ENCODE measurements at places on chromosomes 6 and 20.
A peak's percentile ranks its signal among the peaks of the same experiment; 100 is the strongest.

DNA sequence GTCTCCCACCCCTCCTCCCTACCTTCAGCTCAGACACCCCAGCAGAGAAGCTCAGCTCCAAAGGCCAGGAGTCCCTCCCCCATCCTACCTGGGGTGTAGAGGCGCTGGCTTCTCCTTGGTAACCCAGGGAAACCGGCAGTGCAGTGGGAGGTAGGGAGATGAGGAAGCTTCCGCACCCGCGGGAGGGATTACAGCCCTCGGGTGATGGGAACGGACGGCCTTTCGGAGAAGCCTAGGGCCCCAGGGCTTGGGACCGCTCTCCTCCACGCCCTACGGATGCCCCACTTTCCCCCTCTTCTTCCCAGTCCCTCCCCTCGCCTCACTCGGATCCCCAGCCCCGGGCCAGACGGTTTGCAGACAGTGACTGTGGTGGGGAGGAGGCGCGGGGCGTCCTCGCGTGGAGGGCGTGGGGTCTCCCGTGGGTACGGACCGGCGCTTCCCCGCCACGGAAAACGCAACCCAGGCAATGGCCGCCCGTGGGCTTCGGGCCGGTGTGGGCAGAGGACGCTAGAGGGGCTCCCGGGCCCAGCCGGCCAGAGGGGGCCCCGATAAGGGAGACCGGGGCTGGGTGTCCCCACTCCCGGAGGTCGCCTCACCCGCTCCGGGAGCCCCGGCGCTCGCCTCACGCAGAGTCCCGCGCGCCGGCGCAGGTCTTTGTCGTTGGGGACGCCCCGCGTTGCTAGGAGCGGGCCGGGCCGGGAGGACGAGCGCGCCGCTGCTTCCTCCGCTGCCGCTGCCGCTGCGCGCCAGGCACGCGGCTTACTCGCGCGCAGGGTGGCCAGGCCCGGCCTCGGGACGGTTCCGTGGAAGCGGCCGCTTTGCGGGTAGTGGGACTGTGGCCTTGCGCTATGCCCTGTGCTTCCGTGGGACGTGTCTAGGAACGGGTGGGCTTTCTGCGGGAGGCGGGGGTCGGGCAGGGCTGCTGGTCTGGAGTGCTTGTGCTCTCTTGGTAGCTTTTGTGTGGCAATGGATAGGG is 15.8 kb downstream of the AARS2 start:
- no peak for DNase-seq

- no peak for DNase-seq
These were observed 249.7 kb downstream of the TTLL2 start for GRCh38 chr6:167574431-167575151.

DNA sequence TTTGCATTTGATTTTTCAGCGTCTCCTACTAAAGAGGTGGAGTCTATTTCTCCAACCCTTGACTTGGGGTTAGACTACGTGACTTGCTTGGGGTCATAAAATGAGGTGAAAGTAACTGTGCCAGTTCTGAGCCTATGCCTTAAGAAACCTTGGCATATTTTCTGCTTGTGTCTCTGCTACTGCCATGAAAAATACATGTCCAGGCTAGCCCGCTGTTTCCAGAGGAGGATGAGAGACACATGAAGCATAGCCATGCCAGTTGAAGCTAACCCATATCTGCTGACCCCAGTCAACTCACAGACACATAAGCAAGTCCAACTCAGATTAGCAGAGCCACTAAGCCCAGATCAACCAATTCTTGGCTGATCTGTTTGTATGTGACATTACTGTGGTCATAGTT is 38.7 kb downstream of the SCP2D1 start:
- no peak for DNase-seq

GRCh38 chr20:14963262-14963663 is 625.9 kb upstream of the FLRT3 start:
- peak; percentile 13 for DNase-seq

DNA sequence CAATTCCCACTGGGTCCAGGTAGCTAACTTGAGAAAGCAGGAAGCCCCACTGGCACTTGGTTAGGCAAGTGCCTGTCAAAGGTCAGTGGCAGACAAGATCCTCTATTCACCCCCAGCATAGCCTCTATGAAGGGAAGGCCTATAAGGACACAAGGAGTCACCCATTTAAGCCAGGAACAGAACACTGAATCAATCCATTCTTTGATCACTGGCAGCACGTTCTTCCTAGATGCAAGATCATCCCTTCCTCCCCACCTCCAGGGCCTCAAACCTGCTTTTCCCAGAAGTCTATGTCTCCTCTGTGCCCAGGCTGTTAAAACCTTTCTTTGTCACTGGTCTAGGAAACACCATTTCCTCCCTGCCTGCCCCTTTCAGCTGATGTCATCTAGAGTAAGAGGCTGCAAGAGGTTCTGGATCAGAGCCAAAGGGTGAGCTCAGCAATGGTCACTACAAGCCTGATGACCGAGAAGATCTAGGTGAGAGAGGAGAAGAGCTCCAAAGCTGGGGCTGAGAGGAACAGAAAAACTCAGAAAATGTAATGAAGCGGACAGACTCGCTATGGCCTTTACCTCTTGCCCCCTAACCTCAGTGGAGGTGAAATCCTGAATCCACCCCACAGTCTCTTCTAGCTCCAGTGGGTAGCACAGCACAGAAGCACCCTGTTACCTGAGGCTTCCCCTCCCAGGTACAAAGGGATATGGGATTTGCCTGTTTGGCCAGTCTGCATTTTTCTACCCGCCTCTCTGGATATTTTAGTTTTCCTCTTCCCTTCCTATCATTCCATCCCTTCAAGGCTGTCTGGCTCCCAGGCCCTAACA is 1.8 kb downstream of the GTPBP2 start:
- peak; percentile 78 for DNase-seq

GRCh38 chr20:46652699-46653098 is 1.4 kb upstream of the SLC13A3 start:
- no peak for DNase-seq

- DNase-seq, result peak; percentile 53
These were observed 5.2 kb downstream of the SIRPA start for GRCh38 chr20:1900321-1900801.

DNA sequence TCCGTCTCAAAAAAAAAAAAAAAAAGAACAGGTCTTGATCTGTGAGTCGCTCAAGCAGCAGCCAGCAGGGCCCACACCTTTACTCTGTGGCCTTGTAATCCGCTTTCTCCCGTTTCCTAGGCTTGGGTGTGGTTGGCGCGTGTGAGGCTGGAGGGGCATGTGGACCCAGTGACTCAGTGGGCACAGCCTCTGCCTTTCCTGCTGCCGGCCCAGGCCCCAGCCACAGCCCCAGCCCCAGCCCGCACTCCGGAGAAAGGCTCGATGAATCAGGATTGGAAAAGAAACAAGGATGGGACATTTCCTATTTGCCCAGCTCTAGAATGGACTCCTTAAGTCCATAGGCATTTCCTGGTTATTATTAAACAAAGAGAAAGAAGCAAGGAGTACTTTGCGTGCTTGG is 4.3 kb downstream of the BHLHE23 start:
- DNase-seq, result no peak

DNA sequence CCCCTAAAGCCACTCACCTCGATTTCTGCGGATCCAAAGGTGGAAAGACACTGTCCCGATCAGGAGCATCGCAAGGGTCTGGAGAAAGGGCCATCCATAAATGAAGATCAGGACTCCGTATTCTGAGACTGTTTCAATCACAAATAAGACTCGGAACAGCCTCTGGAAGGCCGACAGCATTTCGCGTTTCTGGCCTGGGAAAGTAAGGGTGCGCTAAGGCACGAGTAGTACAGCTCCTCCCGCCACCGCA is 44.6 kb downstream of the DPPA5 start:
- no peak for DNase-seq

- peak; percentile 17 for DNase-seq
These were observed 1166.8 kb upstream of the CITED2 start for GRCh38 chr6:140541288-140541687.

GRCh38 chr20:38685853-38686473 is 38.3 kb upstream of the SLC32A1 start:
- peak; percentile 6 for DNase-seq

GRCh38 chr6:106056060-106056745 is 29.9 kb upstream of the PRDM1 start:
- no peak for DNase-seq

GRCh38 chr20:48687117-48687800 is 140.5 kb downstream of the PREX1 start:
- no peak for DNase-seq

GRCh38 chr6:169820358-169820757 is 68.9 kb downstream of the ERMARD start:
- no peak for DNase-seq

All from fibroblast of skin of left quadriceps (primary cell).